SW480 (cell line): ENCODE measurements at places on chromosomes 5 and 9.

DNA sequence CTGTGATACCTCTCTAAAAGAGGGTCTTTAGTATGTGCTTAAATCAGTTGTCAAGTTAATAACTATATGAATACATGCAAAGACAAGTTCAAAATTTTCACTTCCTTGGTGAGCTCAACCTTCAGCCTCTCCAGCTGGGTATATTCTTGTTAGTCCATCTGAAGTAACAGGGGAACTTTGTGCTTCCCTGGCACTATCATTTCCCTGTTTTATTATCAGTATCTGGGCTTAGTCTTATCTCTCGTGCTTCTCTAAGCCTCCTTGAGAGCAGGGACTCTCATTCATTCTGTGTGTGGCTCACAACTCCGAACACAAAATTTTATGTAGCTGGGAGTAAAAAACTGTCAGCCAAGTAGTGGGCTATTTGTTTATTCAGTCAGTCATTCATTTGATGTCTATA, 175.9 kb upstream of the MAP3K1 start:
- no peak for DNase-seq

DNA sequence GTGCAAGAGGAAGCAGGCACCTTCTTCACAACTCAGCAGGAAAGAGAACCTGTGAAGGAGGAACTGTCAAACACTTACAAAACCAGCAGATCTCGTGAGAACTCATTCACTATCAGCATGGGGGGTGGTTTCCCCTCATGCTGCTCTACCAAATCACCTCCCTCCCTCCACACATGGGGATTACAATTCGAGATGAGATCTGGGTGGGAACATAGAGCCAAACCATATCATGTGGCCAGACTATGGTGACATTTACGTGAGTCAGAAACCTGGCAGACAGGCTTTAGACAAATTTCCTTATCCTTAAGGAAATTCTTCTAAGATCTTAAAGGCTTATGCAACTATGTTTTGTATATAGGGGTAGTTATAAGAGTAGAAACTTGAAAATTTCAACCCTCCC, 8.7 kb upstream of the AOPEP start:
- DNase-seq = no peak

GRCh38 chr9:99125446-99125845, 20.5 kb downstream of the TGFBR1 start:
- no peak for DNase-seq

DNA sequence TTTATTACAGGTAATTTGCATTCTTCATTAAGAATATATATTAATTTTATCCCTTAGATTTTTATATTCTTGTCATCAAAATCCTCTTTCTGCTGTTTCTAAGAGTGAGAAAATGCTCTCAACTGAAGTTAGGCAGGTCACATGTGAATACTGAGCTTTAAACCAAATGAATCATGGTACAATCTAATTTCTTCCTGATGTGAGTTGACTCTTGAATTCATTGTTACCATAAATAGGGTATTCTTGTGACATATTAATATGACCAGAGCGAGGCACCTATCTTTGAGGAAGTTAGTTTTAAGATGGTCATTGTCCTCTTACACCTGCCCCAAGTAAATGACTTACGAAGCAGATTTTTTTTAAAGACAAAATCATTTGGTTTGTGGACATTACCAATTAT, 17.4 kb downstream of the C9orf85 start:
- DNase-seq = no peak

- no peak for DNase-seq
Observed at GRCh38 chr9:110153431-110153830, 54.5 kb downstream of the C9orf152 start.

- DNase-seq = no peak
Observed at GRCh38 chr9:114272739-114273431, 50.0 kb upstream of the ORM1 start.

GRCh38 chr5:112711436-112711835, 26.2 kb upstream of the APC start:
- no peak for DNase-seq

GRCh38 chr9:111529787-111530186, 4.8 kb downstream of the ZNF483 start:
- DNase-seq = no peak

GRCh38 chr5:17228821-17229291, 11.4 kb downstream of the BASP1 start:
- no peak for DNase-seq

- DNase-seq = no peak
Observed at GRCh38 chr9:3200331-3200774, 325.4 kb downstream of the RFX3 start.

DNA sequence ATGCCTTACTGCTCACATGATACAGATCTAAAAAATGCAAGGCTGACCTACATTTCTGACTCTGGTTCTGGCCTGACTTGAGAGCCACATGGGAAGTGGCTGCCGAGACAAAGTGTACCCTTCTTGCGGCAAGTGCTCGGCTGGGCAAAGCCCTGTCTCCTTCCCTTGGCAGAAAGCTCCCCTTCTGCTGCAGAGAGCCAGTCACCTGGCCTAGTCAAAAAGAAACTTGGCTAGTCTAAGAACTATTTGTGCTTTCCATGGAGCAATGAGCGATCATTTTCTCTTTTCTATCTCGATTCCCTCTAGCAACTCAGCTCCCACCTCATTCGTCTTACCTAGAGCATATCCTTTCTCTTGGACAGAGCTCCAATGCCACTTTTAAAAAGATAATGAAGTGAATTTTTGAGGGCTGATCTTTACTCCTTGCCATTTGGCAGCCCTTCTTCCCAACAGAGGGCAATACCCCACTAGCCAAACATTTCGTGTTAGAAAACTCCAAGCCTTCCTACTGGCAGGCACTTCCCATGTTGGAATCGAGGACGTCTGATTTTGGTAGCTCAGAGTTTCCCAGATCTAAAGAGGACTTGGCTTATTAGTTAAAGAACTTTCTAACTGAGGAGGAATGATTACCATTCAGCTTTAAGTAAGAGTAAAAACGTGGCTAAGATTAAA, 108.1 kb upstream of the PRRC1 start:
- DNase-seq = no peak

DNA sequence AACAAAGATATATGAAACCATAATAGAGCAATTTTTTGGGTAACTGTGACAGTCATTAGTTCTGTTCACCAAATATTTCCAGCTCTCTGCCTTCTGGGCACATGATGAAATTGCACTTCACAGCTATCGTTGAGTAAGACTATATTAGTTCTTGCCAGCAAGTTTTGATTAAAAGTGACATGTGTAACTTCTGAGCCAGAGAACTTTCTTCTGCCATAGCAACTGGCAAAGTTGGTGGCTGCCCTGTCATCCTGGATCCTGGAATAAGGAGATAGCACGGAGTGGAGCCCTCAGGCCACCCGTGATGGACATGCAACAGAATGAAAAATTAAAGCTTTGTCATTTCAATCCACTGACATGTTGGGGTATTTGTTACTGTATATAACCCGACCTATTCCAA, 194.4 kb upstream of the VCAN start:
- no peak for DNase-seq

DNA sequence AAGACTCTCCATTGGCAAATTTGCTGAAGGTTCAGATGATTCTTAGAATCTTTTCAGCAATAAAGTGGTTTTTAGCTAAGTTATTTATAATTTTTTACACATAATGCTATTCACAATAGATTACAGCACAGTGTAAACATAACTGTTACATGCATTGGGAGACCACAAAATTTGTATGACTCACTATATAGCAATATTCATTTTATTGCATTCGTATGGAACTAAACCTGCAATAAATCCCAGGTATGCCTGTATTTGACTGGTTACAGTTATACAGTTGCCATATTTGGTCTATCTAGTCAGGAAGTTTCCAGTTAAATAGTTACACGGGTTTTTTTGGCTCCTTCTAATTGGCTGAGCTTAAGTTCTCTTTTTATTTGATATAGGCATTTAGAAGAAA, 220.8 kb downstream of the MRPS30 start:
- DNase-seq = no peak

- peak; percentile 82 for DNase-seq
Observed at GRCh38 chr9:22124263-22125011, 115.3 kb upstream of the CDKN2B start.

- peak; percentile 40 for DNase-seq
Observed at GRCh38 chr9:92781899-92782298, 17.3 kb upstream of the BICD2 start.

- DNase-seq = no peak
Observed at GRCh38 chr5:116360008-116360853, 214.4 kb downstream of the SEMA6A start.

- DNase-seq = no peak
Observed at GRCh38 chr5:108581026-108581425, 166.7 kb upstream of the FER start.

DNA sequence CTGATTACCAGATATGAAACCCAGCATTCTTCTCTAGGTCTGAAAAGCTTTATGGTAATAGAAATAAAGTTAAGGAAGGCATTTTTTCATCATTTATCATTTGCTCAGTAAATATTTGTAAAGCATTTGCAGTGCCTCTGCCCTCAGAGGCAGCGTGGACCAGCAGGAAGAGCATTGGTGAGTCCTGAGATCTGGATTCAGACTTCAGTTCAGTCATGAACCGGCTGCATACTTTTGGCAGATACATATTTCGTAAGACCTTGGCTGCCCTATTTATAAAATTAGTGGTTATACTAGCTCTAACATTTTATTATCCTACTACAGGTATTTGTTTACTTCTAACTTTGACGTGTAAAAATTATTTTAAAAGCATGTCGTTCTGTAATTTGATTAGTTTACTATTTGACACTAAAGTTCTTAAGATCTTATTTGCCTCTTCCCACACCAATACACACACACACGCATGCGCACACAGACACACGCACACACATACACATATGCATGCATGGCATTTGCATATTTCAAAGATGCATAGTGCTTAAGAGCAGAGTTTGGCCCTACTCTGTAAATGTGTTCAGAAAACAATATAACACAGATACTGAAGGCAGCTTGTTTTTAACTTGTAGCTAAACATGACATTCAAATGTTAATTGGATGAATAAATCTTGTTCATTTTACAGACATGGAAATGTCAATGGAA, 101.9 kb downstream of the RPS23 start:
- no peak for DNase-seq

- DNase-seq = no peak
Observed at GRCh38 chr5:177608243-177609075, 8.5 kb downstream of the B4GALT7 start.

GRCh38 chr5:58085800-58086199, 374.1 kb downstream of the PLK2 start:
- no peak for DNase-seq

- no peak for DNase-seq
Observed at GRCh38 chr9:123350590-123351310, 5.2 kb upstream of the CRB2 start.
